ENCODE measurements at places on chromosomes 4 and X. TPM values are rescaled to one million over a fixed set of nuclear protein-coding genes. Genes with fewer than 3 reads are reported as not detected.

The PLAC8 gene
- total RNA-seq = not detected

The CCKAR gene
- not detected for total RNA-seq

- DNase-seq = no peak
These were observed 5.1 kb downstream of the EFNB1 start for GRCh38 chrX:68833855-68834331.

- no peak for DNase-seq
These were observed 1332.5 kb downstream of the FSTL5 start for GRCh38 chr4:160831165-160831922.

DNA sequence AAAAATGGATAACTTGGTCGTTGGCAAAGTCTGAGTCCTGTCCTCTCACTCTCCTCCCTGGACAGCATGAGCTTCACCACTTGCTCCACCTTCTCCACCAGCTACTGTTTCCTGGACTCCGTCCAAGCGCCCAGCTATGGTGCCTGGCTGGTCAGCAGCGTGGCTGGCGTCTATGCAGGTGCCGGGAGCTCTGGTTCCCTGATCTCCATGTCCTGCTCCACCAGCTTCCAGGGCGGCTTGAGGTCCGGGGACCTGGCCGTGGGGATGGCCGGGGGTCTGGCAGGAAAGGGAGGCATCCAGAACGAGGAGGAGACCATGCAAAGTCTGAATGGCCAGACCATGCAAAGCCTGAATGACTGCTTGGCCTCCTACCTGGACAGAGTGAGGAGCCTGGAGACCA is 100.8 kb downstream of the NCAPG start:
- DNase-seq = no peak

GRCh38 chr4:77074981-77075855 is 571 bp downstream of the CCNI start:
- peak; percentile 35 for DNase-seq

GRCh38 chrX:118164138-118164537 is 47.5 kb upstream of the KLHL13 start:
- no peak for DNase-seq

GRCh38 chr4:40056716-40057585 is at the start of gene N4BP2:
N4BP2 (plus strand) TSS chr4:40056850; CDS start chr4:40097341, 40,491 bp downstream.
- peak; percentile 93 for DNase-seq

GRCh38 chr4:168666531-168666930 is 169.7 kb downstream of the PALLD start:
- peak; percentile 45 for DNase-seq

- no peak for DNase-seq
These were observed 60.4 kb downstream of the AGA start for GRCh38 chr4:177381762-177382310.

DNA sequence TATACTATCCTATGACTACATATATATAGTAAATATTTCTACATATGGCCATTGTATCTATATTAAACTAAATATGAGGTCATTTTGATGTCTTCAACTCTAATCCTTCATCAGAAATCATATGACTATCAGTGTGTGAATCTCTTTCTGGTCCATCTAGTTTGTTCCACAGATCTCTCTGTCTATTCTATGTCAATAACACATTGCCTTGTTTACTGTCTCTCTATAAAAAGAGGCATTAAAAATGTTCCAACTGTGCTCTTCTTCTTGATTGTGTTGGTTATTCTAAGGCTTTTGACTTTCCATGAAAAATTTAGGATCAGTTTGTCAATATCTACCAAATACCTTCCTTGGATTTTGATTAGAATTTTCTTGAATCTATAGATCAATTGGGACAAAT is 338.3 kb upstream of the FSTL5 start:
- DNase-seq = no peak

Measured in A673 (cell line).